ENCODE measurements at places on chromosomes 16 and 17. TPM values are rescaled to one million over a fixed set of nuclear protein-coding genes. Genes with fewer than 3 reads are reported as not detected.

MYLK3 gene
- total RNA-seq, result not detected

DNA sequence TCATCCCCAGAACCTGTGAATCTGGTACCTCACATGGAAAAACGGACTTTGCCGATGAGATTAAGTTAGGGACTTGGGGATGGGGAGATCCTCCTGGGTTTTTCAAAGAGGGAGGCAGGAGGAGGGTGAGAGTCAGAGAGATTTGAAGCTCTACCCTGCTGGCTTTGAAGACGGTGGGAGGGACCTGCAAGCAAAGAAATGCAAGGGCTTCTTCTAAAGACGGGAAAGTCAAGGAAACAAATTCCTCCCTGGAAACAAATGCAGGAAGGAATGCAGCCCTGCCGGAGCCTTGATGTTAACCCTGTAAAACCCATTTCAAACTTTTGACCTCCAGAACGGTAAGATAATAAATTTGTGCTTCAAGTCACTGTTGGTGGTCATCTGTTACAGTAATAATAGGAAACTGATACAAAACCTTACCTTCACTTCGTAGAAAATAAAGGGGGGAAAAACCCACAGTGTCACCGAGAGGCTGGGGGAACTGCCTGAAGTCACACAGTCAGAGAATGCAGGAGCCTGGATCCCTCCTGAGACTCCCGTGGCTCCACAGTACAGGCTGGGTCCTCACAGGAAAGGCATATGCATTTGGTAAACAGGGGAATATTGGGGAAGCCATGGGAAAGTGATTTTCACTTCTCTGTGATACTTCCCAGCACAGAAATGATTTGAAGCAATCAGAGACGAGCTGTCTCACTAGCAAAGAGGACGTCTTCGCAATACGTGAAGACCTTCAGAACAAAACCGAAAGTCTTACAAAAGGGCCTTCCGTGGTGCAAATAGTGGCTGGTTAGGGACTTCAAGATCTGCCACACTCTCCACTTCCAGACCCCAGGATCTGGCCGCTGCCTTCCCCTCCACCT is 58.9 kb upstream of the CLEC3A start:
- H3K36me3 ChIP-seq, result no peaks in the 10 kb centered on the region
- no peak overlapping the region for H3K4me3 ChIP-seq
- no peak for DNase-seq
- no peaks in the 10 kb centered on the region for H3K27me3 ChIP-seq
- no peaks in the 10 kb centered on the region for H3K4me1 ChIP-seq

DNA sequence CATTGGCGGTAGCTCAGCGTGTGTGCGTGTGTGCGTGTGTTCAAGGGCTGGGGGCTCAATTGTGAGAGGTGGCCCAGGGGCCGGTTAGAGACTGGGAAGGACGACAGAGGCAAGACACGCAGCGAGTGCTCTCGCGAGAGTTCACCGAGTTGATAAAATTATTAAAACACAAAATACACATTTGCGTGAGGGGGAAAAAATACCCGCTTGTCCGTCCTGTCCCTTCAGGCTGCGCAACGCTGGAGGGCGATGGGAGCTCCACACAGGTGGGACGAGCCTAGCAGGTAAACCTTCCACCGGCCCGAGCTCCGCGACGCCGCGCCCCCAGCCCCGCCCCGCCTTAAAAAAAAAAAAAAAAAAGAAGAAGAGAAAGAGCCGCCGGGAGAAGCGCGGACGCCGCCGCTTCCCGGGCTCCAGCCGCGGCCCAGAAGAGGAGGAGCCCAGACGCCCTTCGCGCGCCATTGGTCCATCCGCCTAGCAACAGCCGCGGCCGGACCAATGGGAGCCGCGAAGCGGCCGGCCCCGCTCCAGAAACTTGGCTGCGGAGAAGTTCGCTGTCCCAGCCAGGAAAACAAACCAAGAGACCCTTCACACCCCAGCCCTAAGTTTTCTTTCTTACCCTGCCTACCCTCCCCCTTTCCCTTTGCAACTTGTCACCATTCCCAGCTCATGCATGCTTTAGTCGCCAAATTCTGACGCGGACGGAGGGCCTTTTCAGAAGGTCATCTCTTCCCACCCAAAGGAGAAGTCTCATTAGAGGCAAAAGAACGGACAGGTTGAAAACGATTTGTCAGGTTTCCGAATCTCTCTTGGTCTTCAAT is 169.9 kb upstream of the MAF start:
- no peaks in the 10 kb centered on the region for H3K27me3 ChIP-seq
- no peaks in the 10 kb centered on the region for H3K36me3 ChIP-seq
- no peaks in the 10 kb centered on the region for H3K4me1 ChIP-seq
- H3K27ac ChIP-seq, result peak overlapping the region; percentile 82

DNA sequence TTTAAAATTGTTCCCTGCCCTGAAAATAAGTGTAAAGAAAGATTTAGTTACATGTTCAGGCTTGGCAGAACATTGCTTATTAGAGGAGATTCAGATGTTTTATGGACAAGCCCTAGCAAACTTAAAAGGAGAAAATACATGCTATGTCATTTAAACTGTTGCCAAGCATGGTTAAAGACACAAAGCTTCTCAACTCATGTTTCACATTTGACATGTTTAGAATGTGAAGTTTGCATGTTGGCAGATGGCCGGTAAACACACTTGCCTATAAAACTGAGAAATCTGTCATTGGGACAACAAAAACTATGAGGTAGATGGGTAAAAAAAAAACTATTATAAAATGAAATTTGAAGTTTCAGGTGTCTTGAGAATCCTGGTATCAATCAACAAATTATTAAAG is 5.8 kb downstream of the KRTAP29-1 start:
- no peaks in the 10 kb centered on the region for H3K4me1 ChIP-seq
- H3K27ac ChIP-seq, result no peak overlapping the region
- DNase-seq, result no peak
- no peaks in the 10 kb centered on the region for H3K27me3 ChIP-seq

- peak overlapping the region; percentile 95 for H3K27ac ChIP-seq
- H3K4me1 ChIP-seq, result peaks cover 26% of the 10 kb centered on the region
- no peak for DNase-seq
- H3K36me3 ChIP-seq, result peaks cover 36% of the 10 kb centered on the region
- no peaks in the 10 kb centered on the region for H3K27me3 ChIP-seq
- H3K4me3 ChIP-seq, result peak overlapping the region; percentile 96
Observed at GRCh38 chr17:81513372-81513752, 763 bp upstream of the ACTG1 start.

DNA sequence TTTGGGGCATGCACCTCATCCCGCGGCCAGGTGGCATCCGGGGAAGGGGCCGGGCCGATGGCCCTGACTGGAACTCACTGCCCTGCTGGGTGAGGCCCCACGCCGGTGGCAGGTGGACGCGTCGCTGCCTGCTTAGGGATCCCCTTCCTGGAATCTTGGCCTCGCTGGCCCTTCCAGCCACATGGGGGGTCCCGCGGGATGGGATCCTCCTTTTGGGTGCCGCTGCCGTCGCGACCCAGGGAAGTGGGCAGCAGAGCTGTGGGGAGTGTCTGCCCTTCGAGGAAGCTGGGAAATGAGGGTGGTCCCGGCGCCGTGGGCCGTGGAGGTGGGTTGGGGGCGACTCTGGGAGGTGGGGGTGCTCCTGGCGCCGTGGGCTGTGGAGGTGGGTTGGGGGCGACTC is 12.8 kb downstream of the METRNL start:
- DNase-seq, result no peak
- peak overlapping the region; percentile 65 for H3K27ac ChIP-seq
- H3K4me1 ChIP-seq, result peaks cover 15% of the 10 kb centered on the region

DNA sequence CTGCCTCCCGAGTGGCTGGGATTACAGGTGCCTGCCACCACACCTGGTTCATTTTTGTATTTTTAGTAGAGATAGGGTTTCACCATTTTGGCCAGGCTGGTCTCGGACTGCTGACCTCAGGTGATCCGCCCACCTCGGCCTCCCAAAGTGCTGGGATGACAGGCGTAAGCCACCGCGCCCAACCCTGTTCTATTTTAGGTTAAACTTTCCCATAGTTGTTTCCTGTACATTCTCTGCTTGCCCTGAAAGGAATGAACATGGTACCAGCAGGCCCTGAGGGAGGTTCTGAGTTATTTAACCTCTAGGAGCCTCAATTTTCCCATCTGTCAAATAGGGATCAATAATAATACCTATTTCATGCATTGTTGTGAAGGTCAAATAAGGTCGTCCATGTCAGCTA is 11.0 kb upstream of the CDH5 start:
- no peak for DNase-seq
- H3K27ac ChIP-seq, result no peak overlapping the region
- H3K36me3 ChIP-seq, result no peaks in the 10 kb centered on the region
- H3K4me3 ChIP-seq, result no peak overlapping the region
- H3K4me1 ChIP-seq, result no peaks in the 10 kb centered on the region
